A172 (cell line): ENCODE measurements at places on chromosomes 5 and 9.

DNA sequence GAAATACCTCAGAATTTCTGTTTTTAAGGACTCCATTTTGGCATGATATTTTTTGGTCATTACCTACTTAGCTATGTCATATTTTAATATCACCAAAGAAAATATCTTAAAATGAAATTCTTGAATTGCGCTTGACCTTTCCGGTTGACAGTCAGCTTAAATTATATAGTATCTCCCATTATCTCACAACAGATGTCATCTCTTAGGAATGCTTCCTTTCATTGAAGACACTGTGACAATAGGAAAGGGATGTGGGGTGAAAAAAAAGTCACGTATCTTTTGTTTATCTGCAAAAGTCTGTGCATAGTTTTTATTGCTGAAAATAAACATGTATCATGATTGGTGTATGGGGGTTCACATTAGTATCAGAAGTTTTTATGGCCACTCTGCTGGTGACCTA is 105.8 kb downstream of the INVS start:
- DNase-seq: peak; percentile 25

GRCh38 chr9:95516734-95517558 is at the start of gene PTCH1:
Gene PTCH1, minus strand, starts transcription at chr9:95516971.
- DNase-seq: peak; percentile 29

GRCh38 chr5:44774279-44774880 is 34.4 kb upstream of the MRPS30 start:
- peak; percentile 41 for DNase-seq

DNA sequence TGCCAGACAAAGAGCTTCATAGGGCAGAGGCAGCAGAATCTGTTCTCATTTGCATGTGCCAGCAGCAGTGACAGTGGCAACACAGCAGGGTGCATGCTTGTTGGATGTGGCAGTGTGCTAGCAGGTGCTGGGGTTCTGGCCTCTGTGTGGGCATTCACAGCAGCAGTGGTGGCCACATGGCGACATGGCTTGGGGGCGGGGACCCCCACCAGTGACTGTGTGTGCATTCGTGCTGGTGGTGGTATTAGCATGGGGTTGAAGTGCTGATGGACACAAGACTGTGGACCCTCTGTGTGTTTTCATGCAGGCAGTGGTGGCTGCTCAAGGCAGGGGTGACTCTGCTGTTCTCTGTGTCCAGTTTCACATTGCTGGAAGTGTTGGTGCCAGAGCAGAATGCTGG is 183.2 kb upstream of the PDE4D start:
- no peak for DNase-seq

DNA sequence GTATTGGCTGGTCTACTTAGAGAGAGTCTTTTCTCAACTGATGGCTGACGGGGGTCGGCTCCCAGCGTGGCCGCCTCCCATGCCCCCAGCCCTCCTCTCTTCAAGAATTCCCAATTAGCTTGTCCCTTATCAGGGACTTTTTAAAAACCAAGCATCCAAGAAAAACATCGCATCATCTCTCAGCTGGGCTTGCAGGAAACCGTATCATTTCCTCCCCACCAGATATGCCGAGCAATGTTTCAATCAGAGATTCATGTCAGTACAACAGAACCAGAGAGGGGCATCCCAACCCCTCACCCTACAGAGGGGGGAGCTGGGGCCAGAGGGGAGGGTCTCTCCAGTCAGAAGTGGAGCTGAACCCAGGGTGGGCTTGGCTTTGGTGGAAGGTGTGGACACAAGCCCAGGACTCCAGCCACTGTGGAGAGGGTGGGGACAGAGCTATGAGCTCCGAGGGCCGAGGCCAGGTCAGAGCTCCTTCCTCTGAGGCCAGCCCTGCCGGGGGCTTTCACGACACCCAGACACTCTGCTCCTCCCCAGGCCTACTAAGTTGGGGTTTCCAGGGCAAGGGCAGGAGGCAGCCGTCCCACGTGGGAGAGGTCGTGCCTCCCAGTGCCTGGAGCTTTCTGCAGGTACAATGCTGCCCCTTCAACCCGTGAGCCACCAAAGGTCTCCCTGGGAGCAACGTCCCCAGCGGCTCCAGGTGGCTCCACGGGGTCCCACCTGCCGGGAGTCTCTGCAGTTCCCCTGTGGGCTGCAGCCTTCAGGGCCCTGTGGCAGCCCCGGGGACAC is 39.0 kb upstream of the TMEM250 start:
- no peak for DNase-seq

DNA sequence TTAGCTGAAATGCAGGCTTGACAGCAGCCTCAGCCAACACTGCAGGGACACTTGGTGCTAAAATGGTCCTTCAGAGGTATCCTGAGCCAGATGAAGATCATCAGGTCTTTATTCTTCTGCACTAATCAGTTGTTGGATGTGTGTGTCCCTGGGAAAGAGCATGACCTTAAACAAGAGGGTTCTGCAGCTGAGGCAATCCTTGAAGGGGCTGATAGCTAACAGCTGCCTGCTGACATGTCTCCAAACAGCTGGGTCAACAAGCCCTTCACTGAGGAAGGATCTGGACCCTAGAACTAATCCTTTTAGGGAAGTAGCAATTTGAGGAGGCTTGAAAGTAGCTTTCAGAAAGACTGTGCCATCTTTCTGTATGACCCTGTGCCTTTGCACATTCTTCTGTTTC is 376.3 kb upstream of the ACTBL2 start:
- DNase-seq: no peak

DNA sequence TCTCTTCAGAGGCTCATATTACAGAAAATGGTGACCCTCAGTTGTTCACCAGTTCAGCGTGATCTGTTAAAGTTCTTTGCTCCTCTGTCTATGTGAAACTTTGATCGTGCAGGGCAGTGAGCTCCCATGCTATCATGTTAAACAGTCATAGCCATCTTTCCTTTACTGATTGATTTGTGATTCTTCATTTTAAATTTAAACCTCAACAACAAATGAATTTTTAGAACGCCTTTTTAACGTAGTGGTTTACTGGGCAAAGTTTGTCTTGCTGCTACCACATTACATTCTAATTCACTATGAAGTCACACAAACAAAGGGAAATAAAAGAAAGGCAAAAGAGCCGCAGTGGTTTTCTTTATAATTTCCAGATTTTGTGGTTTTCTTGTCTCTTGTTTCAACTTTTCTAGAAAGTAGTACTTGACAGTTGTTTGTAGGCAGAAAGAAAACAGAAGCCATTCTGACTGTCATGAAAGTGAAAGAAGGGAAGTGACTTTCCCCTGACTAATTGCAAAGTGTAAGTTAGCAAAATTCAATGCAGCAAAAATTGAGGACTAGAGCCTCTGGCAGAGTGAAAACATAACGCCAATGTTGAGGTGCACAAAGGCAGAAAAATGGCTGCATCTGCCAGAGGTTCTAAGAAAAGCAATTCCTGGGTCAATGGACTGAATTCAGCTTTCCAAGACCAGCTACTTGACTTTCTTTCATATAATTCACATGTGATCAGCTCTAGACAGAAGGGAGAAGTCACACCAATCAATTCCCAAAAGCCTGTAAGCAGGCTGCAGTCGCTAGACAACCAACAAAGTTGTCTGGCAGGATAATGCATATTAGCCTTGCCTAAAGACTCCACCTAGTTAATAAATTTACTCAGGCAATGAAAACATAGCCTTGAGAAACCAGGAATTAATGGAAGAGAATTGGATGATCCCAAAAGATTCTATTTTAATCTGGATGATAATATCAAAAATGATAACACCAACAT is 7.1 kb upstream of the IFNA6 start:
- DNase-seq: no peak

GRCh38 chr5:113520429-113520828 is 6.9 kb downstream of the YTHDC2 start:
- no peak for DNase-seq

DNA sequence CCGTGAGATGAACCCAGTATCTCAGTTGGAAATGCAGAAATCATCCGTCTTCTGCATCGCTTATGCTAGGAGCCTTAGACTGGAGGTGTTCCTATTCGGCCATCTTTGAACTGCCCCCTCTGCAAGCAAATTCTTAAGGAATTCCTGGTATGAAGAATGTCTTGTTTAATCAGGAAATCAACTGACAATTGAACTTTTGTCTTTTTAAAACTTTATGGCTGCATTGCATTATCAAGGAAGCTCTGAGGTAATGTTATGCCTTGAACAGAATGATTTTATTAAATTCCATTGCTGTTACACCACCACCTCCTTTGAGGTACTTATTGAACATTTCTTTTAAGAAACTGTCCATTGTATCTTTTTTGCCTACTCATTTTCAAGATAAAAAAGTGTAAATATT is 1915.7 kb upstream of the CDH9 start:
- peak; percentile 42 for DNase-seq

GRCh38 chr9:128470560-128470959 is 14.8 kb downstream of the ODF2 start:
- peak; percentile 54 for DNase-seq

DNA sequence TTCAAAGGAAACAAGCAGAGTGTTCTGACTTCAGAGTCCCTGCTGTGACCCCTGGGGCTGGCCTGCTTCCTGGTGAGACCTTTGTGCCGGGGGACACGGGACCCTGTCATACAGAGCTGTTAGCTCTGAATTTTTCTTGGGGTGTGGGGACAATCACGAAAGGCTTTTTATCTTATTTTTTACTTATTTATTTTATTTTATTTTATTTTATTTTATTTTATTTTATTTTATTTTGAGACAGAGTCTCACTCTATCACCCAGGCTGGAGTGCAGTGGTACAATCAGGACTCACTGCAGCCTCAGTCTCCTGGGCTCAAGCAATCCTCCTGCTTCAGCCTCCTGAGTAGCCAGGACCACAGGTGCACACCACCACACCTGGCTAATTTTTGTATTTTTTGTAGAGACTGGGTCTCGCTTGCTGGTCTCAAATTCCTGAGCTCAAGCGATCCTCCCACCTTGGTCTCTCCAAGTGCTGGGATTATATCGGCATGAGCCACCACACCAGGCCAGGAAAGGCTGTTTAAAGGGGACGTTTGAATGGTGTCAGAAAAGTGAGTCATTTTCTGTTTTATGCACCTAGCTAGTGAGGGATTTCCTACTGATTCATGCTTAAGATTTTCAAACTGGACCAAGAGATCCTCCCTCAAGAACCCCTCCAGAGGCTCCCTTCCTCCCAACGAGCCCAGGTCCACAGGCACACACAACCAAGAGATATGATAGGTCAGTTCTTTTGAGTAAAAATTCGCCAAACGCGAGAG is 75.7 kb downstream of the OLFM1 start:
- DNase-seq: peak; percentile 88

DNA sequence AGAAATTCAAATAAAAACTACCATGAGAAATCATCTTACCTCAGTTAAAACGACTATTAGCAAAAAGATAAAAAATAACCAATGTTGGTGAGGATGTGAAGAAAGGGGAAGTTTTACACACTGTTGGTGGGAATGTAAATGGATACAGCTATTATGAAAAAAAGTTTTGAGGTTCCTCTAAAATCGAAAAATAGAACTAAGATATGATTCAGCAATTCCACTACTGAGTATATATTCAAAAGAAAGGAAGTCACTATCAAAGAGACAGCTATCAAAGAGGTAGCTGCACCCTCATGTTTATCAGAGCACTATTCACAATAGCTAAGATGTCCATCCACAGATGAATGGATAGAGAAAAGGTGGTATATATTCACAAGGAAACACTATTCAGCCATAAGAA is 1888.4 kb downstream of the MAT2B start:
- no peak for DNase-seq

- no peak for DNase-seq
Observed at GRCh38 chr9:76107482-76107881, 217.0 kb downstream of the PCSK5 start.

GRCh38 chr9:79129865-79130480 is 441.8 kb upstream of the TLE4 start:
- DNase-seq: peak; percentile 73

DNA sequence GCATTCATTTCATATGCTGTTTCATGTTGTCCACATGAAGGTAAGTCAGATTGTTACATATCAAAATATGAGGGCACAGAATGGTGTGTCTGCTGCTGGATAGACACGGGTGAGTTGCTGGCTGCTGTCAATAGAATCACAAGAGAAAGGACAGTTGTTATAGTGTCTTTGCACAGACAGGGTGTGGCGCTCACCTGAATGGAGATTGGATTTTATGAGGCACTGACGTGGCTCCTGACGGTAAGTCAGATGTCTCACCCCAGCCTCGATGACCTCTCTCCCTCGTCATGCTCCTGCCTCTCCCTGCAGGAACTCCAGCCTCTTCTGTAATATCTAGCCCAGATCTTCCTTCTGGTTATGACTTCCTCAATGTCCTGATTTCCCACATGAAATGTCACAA is 75.4 kb upstream of the SELENOP start:
- no peak for DNase-seq

DNA sequence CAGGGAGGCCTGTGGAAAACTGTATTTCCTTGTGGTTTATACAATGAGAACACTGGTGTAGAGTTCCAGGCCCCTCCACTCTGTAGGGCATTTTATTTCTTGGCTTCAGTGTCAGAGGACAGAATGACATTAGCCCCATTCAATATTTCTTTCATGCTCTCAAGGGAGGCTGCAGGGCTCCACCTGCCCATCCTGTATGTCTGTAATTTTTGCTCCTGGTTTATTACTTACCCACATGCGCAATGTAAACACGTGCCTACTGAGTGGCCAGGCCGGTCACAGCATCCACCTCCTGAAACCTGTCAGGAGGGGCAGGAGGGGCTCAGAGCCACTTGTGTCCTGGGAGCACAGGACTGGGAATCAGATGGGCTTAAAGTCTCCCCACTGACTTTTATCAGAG is 82.4 kb downstream of the GADD45G start:
- DNase-seq: no peak

DNA sequence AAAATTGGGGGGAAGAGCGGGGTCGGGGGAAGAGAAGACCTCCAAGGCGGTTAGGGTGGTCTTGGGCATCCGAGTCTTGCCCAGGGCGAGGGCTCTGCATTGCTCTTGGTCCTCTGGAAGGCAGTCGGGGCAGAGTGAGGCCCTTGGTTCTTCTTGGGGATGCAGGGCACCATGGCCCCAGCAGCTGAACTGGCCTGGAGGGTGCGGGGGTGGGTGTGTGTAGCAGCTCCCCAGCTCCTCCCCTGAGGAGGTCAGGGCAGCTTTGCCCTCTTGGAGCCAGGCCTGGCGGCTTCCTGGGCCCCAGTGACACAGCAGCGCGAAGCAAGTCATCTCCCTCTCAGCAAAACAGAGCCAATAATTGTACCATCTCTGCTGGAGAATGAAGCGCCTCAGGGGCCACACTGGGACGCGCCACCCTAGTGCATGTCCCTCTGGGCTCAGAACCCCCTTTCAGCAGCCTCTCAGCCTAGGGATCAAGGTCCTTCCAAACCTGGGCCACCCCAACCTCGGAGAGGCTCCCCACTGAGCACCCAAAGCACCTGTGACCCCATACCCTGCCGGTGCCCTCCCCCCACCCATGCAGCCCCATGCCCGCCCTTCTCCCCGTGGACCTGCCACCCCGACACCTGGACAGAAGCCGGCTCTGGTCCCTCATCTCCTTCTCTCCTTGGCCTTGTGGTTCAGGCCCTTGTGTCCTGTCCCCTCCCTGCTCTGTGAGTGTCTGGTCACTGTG is 10.4 kb upstream of the RXRA start:
- DNase-seq: no peak

- DNase-seq: no peak
Observed at GRCh38 chr9:106583751-106584150, 279.2 kb upstream of the ZNF462 start.

DNA sequence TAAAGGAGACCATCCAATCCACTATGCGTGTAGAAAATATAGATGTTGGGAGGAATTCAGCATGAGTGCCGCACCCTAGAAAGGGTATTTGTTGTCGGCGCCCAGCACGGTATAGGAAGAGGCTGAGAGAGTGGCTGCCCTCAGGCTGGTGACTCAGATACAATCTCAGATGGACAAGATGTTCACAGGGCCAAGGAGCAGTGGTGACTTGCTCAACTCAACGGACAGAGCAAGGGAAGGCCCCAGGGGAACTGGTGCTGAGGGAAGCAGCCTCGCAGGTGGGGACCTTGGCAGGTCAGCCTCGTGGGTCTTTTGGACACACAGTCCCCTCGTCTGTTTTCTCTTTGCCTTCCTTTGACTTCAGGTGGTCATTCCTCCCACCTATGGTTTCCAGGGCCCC is 28.0 kb upstream of the IRX2 start:
- no peak for DNase-seq
